ENCODE measurements at places on chromosomes 11 and 22.

DNA sequence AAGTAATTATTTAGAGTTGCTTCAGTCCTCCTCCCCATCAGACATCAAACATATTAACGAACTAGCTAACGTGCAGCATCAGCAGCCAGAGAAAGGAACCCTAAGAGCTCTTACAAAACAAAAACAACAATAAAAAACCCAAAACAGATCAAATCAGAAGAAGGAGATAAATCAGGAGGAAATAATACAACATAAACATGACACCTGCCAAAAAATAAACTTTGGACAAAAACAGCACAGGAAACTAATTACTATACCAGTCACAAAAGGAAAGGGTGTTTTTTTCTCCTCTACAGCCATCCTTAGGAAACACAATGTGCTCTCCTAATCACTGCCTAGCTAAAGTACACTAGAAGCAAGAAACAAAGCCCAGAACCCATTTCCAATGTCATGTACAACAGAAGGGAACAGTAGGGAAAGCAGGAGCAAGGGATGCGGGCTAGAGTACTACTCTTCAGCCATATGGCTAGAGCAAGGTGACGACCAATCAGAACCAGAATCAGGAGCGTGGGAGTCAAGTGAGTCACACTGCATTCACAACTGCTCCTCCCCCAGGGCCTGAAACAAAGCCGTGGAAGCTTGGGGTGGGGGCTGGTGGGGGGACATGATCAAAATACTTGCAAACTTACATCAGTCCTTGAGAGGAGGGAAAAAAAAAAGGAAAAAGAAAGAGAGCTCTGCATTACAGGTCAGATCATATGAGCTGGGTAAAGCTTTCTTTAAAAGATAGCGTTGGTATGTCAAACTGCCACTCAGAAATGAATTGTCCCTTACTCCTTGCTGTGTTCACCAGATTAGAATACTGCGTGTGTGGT, 60.4 kb downstream of the LARGE2 start:
- DNase-seq: no peak

- no peak for DNase-seq
These were observed 101.1 kb downstream of the GRIK4 start for GRCh38 chr11:120612513-120613263.

DNA sequence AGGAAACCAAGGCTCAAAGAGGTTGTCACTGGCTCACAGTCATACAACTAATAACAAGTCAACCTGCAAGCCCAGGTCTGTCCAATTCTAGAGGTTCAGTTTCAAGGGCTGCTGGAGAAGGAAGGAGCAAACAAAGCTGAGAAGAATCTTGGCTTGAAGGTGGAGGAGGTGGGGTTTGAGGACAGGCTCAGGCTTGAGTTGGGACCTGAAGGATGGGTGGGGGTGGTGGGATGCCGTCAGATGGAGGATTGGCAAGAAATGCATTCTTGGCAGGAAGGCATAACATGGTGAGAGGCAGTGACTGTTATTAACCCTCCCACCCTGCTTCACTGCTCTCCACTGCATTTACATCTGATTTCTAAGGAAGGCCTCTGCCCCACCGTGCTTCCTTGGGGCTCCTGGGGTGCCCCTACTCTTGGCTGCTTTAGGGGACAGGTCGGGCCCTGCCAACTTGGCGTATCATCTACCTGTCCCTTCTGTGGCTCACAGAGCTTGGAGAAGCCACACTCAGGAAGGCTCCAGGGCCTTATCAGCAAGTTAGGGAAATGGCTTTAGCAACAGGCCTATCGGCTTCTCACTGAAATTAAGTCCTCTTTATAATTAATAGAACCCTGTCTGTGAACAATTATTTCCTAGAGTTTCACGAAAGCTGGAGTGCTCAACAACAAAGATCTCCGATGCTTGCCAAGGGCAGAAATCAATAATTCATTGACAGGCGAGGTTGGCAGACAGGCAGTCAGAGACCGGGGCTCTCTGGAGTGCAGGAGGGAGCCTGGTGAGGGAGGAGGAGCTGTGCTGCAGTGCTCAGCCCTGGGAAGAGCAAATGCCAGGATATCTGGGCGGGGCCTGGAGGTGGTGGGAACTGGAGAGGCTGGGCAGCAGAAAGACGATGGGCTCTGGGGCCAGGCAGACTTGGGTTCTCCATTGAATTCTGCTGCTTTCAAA, 84.9 kb upstream of the NARS2 start:
- DNase-seq: peak; percentile 53

DNA sequence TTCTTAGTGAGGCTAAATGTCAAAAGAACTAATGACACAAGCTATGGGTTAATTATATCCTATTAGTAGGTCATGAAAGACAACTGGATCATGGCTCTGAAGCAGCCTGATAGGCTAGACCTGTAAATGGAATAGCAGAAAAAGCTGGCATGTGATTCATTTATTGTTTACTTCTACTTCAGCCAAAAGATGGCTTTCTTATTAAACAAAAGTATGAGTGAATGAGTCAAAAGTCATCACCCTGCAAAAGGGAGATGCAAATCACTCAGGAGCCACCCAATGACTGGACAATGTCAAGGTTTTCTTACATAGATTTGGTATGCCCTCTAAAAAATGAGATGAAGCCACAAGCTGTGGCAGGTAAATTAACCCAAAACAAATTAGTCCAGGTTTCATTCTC, 138.0 kb downstream of the TRPC6 start:
- DNase-seq: no peak

DNA sequence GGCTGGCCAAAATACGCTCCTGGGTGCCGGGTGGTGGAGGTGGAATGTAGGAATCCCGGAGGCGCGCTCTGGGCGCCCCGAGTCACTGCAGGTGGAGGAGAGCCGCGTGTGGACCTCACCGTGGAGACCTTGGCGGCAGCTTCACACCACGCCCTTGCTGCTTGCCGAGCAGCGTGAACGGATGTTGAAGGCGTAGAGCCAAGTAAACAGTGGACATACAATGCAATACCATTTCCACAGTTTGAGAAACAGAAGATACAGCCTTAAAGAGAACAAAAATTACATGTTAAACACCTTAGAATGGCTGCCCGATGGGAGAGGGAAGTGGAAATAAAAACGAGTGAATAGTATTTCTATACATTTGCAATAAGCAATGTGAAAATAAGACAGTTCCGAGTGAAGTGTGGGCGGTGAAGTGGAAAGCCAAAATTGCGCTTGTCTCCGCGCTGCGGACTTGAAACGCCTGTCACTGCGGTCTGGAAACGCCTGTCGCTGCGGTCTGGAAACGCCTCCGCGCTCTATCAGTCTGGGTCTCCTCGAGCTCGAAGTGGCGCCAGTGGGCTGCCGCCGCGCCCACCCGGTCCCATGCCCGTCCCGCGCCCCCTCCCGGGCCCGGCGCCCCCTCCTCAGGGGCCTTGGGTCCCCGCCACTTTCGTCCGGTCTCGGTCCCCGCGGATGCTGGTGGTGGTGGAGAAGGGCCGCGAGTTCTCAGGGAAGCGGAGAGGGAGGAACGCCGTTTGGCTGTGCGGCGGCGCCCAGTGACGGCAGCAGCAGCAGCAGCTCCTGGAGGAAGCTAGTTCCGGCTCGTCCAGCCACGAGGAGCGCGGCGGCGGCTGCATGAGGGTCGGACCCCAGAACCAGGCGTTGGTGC, 1.6 kb downstream of the NCR3LG1 start:
- DNase-seq: peak; percentile 89

GRCh38 chr11:109752212-109752825, 330.3 kb downstream of the C11orf87 start:
- no peak for DNase-seq

DNA sequence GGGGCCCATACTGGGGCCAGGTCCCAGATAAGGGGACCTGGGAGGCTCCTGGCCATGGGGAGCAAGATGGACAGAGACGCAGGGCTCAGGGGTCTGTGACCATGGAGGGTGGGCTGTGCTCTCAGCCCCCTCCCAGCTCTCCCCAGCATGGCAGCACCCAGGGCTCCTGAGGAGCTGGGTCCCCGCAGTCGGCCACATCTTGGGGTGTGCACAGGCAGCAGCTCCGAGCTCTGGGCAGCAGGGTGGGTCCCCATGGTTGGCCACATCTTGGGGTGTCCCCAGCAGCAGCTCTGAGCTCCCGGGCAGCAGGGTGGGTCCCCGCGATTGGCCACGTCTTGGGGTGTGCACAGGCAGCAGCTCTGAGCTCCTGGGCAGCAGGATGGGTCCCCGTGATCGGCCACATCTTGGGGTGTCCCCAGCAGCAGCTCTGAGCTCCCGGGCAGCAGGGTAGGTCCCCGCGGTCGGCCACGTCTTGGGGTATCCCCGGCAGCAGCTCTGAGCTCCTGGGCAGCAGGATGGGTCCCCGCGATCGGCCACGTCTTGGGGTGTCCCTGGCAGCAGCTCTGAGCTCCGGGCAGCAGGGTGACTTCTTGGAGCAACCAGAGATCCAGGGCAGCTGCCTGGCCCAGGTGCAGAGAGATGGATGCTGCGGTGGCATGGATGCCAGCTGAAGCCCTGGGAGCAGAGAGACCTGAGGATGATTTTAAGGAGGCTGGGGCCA, 18.3 kb upstream of the MUC5B start:
- DNase-seq: peak; percentile 58

GRCh38 chr11:6625832-6626420, 6.7 kb upstream of the TPP1 start:
- no peak for DNase-seq

GRCh38 chr11:120068114-120068573, 69.8 kb downstream of the TRIM29 start:
- peak; percentile 57 for DNase-seq

DNA sequence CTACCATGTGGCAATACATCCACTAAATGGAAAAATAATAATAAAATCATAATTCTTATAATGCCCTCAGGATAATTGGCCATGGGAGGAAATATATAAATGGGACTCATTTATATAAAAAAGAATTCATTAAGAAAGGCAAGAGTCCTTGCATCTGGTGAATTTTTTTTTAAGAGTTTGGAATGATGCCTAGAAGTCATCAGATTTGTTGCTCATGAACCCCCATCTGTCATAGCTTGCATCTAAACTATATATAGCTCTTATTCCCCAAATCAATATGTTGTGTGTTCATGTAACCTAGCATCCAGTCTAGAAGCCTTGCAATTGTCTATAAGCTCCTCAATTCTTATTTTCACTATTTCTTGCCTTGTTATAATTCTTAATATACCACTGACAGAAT, 75.9 kb downstream of the CADM1 start:
- DNase-seq: no peak

GRCh38 chr22:50695421-50696250, 23.0 kb downstream of the SHANK3 start:
- DNase-seq: no peak

- no peak for DNase-seq
These were observed 16.2 kb upstream of the LDLRAD3 start for GRCh38 chr11:35927682-35928081.

DNA sequence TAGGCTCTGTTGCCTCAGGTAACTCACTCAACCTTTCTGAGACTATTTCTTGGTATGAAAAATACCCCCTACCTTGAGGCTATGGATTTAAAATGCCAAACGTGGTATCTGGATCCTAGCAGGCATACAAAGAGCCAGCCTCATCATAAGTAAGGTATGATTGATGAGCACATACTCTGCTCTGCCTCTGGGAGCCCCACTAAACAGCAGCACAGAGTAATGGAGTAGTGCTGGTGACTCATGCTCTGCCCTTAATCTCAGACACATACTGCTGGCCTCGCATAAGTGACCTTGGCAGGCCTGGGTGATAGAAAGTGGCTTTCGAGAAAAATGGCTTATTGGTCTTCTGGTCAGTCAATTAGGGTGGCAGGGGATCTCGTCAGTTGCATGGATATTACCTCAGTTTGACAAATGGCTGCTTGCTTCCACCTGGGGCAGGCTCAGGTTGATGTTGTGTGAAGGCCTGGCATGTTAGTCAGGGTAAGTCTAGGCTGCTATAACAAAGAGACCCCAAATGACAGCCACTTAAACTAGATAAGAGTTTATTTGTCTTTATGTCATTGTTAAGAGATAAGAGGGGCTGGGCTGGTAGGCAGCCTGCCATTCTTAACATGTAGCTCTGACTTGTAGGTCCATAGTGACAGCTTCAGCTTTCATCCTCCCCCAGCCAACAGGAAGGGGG, 15.2 kb upstream of the SLC6A5 start:
- DNase-seq: no peak

- DNase-seq: peak; percentile 38
These were observed 165.0 kb downstream of the CHST1 start for GRCh38 chr11:45500451-45500850.

GRCh38 chr11:31968461-31969358, 122.2 kb upstream of the RCN1 start:
- no peak for DNase-seq

DNA sequence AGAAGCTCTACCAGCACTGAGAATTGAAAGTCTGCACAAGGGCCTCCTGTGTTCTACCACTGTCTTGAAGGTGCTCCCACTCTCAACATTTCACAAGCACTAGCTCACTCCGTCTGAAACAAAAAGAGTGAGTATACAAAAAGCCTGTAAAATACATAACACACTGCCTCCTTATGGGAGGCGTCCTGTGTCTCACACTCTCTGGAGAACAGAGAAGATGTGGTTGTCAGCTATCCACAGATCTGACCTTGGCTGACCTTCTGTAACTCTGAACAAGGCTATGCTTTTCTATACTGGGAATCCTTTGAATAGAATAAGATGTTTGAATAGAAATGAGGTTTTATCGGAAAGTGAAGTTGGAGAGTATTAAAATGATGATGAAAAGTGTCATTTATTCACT, 171.3 kb upstream of the TMEM45B start:
- DNase-seq: no peak

GRCh38 chr11:108508653-108509593, 10.7 kb upstream of the POGLUT3 start:
- DNase-seq: no peak

DNA sequence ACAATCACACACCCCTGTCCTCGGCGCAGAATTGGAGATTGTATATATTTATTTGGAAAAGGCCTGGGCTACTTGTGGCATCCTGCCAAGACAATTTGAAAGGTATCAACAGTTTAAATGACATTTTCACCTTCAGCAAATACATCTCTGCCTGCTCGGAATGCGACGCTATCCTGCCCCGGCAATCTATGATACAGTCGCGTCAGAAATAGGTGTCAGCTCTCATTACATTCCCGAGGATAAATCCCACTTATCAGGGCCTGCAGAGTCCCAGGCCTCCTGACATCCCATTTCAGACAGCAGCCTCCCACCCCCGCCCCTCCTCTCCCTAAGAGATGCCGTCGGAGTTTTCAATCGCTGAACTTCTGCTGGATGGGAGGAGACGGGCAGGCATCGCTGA, 114.7 kb downstream of the BRD1 start:
- no peak for DNase-seq

DNA sequence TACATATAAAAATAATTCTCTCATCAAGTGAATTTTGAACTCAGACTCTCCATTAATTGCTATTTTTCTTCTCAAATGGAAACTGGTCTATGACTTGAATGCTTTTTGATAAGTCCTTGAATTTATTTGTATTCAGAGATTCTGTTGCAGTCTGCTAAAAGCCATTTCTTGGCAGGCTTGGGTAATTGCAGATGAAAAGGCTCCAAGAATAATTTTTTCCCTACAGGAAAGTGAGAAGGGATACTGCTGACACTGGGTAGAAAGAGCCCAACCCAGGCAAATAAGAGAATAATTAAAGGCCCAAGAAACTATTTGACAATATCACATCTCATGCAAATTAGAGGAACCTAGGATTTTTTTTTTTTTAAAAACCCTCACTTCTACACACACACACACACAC, 246.5 kb upstream of the DDI1 start:
- no peak for DNase-seq
